ENCODE measurements at places on chromosomes 6 and 20. TPM values are rescaled to one million over a fixed set of nuclear protein-coding genes. Genes with fewer than 3 reads are reported as not detected.

PROKR2 gene
- not detected for total RNA-seq

RIMS1 gene
- 0.14 TPM for total RNA-seq

ZNF334 gene
- total RNA-seq = 3.8 TPM

RPRD1B gene
- 17.6 TPM for total RNA-seq

SEMG1 gene
- 0.24 TPM for total RNA-seq

GABRR2 gene
- 0.42 TPM for total RNA-seq

GRM1 gene
- under 0.01 TPM for total RNA-seq

- H3K36me3 ChIP-seq = peaks cover 11% of the 10 kb centered on the region
- no peaks in the 10 kb centered on the region for H3K27me3 ChIP-seq
- H3K4me1 ChIP-seq = peaks cover 19% of the 10 kb centered on the region
- peak overlapping the region; percentile 31 for H3K27ac ChIP-seq
- no peak for DNase-seq
- H3K4me3 ChIP-seq = no peak overlapping the region
These were observed 23.0 kb downstream of the ELOVL5 start for GRCh38 chr6:53325785-53326184.

DNA sequence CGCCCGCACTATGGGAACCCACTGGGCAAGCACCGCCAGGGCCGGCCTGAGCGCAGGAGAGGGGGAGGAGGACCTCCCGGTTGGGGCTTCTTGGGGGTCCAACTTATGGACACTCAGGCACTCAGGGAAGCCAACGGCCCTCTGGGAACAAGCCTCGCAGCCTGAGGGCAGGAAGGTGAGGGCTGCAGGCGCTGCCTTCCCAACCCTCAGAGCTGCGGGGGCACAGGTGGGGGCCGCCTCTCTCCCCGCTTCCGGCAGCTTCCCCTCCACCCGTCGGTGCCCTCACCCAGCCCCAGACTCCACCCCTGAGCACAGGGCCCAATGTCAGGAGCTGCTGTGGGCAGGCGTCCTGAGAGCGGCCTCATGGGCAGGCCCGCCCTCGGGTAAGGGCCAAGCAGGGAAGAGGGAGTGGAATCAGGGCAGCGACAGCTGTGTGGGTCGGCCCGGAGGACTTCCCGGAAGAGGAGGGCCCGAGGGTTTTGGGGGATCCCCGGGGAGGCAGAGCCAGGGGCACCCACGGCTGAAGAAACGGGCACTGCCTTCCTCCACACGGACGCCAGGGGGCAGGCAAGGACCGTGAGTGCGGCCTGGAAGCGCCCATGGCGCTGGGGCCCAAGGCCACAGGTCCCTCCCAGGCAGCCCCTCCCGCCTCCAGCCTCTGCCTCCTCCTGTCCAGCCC lies 488 bp upstream of the PTK6 start:
- peaks cover 25% of the 10 kb centered on the region for H3K4me1 ChIP-seq
- H3K36me3 ChIP-seq = no peaks in the 10 kb centered on the region
- peak overlapping the region; percentile 84 for H3K27ac ChIP-seq
- H3K27me3 ChIP-seq = no peaks in the 10 kb centered on the region
- peak; percentile 93 for DNase-seq
- H3K4me3 ChIP-seq = peak overlapping the region; percentile 63

DNA sequence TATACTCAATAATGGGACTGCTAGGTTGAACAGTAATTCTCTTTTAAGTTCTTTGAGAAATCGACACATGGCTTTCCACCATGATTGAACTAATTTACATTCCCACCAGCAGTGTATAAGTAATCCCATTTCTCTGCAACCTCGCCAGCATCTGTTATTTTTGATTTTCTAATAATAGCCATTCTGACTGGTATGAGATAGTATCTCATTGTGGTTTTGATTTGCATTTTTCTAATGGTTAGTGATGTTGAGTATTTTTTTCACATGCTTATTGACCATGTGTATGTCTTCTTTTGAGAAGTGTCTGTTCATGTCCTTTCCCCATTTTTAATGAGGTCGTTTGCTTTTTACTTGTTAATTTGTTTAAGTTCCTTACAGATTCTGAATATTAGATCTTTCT lies 66.5 kb downstream of the STK4 start:
- no peak overlapping the region for H3K4me3 ChIP-seq
- H3K27me3 ChIP-seq = no peaks in the 10 kb centered on the region
- H3K4me1 ChIP-seq = peaks cover 3% of the 10 kb centered on the region
- no peak overlapping the region for H3K27ac ChIP-seq
- DNase-seq = no peak

DNA sequence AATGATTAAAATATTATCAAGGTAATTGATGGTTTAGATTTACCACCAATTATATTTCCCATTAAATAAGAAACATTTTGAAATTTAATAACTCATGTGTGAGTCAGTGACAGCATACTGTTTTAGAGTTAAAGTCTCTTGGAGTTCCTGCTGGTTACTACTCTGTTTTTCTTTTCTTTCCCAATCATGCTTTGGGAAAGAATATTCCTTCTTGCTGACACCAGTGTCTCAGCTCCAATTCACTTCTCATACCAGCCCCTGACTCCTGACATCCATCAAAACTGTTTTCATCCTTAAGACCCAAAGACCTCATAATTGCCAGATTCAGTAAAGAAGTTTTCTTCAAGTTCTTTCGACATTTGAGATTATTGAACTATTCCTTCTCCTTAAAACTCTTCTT lies 50.3 kb downstream of the AIG1 start:
- H3K36me3 ChIP-seq = no peaks in the 10 kb centered on the region
- no peak for DNase-seq
- no peaks in the 10 kb centered on the region for H3K27me3 ChIP-seq
- H3K27ac ChIP-seq = no peak overlapping the region
- no peak overlapping the region for H3K4me3 ChIP-seq

- DNase-seq = no peak
- no peak overlapping the region for H3K27ac ChIP-seq
- no peaks in the 10 kb centered on the region for H3K36me3 ChIP-seq
- no peaks in the 10 kb centered on the region for H3K27me3 ChIP-seq
These were observed 11.8 kb downstream of the SMOC2 start for GRCh38 chr6:168452685-168453377.

DNA sequence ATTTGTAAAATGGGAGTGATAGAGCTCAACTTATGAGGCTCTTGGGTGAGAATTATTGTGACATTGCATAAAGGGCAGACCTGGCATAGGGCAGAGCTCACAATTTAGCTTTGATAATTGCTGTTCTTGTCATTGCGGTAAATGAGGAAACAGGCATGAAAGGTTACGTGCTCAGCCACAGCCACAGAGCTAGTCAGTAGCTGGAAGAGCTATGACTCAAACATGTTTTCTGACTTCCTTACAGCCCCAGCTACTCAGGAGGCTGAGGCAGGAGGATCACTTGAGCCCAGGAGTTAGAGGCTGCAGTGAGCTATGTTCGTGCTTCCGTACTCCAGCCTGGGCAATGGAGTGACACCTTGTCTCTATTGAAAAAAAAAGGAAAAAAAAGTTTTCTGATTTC lies 3.5 kb upstream of the GHRH start:
- no peaks in the 10 kb centered on the region for H3K36me3 ChIP-seq
- no peaks in the 10 kb centered on the region for H3K4me1 ChIP-seq
- H3K4me3 ChIP-seq = no peak overlapping the region
- DNase-seq = no peak
- no peaks in the 10 kb centered on the region for H3K27me3 ChIP-seq

DNA sequence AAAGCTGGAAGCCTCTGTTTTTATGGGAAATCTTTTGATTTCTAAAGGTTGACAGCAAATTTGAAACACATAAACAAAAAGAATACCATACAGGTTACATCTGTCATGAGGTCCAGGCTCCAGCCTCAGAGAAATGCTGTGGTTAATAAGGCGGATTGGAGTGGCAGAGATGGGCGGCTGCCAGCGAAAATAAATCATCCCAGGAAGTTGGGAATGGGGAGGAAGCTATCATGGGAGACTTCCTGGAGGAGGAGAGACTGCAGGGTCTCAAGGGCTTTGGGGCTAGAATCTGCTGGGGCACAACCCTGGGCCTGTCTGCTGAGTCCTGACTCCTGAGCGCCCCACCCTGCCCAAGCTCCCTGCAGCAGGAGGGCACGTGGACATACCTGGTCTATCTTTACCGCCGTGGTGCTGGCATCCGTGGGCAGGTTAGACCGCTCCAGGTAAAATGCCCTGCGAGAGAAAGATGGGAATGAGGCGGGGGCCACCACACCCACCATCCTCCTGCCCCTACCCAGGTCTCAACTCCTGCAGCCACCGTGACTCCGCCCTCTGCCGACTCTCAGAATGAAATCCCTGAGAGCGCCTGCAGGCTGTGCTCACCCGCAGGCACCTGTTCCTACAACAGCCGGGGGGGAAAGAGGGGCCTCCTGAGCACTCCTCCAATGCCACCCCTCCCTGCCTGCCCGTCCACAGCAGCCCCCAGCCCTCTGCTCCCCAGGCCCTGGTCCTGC lies 197.3 kb downstream of the PREX1 start:
- H3K27me3 ChIP-seq = no peaks in the 10 kb centered on the region
- H3K4me3 ChIP-seq = no peak overlapping the region
- H3K4me1 ChIP-seq = peaks cover 14% of the 10 kb centered on the region
- H3K36me3 ChIP-seq = no peaks in the 10 kb centered on the region
- H3K27ac ChIP-seq = no peak overlapping the region
- no peak for DNase-seq

Data from thymus (tissue), 14 donors.